ENCODE measurements at places on chromosomes 1 and 21. TPM values are rescaled to one million over a fixed set of nuclear protein-coding genes. Genes with fewer than 3 reads are reported as not detected.

MEX3A gene
- total RNA-seq, result 4.5 TPM

DNA sequence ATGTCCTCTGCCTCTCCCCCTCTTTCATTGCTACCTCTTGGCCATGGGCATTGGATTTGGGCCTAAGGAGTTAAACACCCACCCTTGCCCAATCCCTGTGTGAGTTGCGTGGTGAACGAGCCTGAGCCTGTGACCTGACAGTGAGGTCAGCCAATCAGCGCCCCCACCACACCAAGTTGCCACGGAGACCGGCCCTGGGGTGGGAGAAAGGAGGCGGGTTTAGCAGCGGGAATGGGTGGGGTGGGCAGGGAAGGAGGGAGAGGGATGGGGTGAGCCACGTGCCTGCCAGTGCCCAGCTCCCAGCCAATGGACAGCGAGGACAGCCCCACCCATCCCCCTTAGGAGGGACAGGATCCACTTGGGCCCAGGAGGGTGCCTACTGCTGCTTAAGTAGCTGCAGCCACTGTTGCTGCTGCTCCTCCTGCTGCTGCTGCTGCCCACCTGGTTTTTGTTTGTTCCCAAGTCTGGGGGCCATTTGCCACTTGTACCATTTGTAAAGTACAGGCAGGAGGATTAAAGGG, 9.5 kb downstream of the ZBTB7B start:
- peak; percentile 32 for DNase-seq

DNA sequence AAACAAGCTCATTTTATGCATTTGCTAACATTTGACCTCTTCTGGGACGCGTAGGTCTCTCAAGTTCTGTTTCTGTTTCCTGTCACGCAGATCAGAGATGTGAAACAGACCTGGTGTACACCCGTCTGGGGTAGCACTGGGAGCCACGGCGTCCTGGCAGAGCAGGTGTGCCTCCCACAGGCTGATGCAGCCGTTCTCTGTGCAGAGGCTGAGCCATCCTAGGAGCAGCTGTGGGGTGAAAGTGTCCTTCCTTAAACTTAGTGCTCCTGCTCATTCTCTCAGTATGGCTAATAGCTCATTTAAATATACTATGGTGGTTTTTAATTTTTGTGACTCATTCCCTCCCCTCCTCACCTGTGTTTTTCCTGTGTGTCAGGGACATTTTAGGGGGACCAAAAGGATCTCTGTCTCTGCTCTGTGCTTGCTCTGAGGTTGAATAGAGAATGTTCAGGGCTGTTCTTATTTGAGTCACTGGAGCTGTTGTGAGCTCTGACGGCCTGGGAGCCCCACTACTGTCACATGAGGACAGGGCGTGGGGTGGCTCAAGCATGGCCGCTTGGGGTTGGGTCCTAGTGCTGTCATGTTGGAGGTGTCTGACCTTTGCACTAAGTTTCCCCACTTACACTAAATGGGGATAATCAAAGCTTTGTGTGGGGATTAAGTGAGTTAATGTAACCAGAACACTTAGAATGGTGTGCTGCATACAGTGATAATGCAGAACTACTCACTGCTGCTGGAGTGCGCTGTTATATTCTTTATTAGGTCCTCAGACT, 43.0 kb downstream of the GALNT2 start:
- DNase-seq, result no peak

KCNA10 gene
- total RNA-seq, result not detected

SPRR2F gene
- total RNA-seq, result not detected

GRCh38 chr1:205827623-205828022, 14.6 kb upstream of the SLC41A1 start:
- DNase-seq, result no peak

CFH gene
- 57.0 TPM for total RNA-seq

- no peak for DNase-seq
Measured at GRCh38 chr1:234668577-234668955, 58.6 kb upstream of the IRF2BP2 start.

ERICH3 gene
- 0.29 TPM for total RNA-seq

COL6A2 gene
- total RNA-seq, result 53.6 TPM

DNA sequence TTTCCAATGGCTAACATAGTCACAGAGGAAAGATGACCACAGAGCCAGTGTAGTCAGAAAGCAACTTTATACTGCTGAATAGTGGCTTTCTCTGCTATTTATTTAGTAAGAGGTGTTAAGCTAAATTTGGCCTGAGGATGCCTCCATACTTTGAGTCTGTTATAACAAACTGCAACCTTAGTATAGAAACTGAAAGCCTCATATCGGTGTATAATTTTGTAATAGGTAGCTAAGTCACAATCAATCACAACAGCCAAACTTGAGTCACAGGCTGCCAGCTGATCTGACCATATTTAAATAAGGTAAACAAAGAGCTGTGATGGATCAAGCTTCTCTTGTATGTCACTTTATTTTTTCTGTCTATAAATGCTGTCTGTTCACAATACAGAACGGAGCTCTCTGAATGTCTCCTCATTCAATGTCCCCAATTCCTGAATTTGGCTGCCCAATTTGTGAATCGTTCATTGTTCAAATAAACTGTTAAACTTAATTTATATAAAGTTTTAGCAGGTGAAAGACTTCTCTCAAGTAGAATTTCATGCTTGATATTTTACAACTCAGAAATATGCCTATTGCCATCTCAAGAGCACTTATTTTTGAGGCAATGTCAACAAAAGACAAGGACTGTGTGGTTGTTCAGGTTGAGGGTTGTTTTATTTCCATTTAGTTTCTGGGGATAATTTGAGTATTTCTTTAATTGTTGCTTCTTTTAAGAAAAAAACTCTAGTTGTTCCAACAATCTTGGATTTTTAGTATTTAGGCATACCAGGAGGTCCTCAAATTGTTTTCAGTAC, 339.7 kb upstream of the B3GALT2 start:
- no peak for DNase-seq

S100A7 gene
- total RNA-seq, result not detected

- DNase-seq, result no peak
Measured at GRCh38 chr1:182598296-182598695, 5.9 kb downstream of the RGS16 start.

DNA sequence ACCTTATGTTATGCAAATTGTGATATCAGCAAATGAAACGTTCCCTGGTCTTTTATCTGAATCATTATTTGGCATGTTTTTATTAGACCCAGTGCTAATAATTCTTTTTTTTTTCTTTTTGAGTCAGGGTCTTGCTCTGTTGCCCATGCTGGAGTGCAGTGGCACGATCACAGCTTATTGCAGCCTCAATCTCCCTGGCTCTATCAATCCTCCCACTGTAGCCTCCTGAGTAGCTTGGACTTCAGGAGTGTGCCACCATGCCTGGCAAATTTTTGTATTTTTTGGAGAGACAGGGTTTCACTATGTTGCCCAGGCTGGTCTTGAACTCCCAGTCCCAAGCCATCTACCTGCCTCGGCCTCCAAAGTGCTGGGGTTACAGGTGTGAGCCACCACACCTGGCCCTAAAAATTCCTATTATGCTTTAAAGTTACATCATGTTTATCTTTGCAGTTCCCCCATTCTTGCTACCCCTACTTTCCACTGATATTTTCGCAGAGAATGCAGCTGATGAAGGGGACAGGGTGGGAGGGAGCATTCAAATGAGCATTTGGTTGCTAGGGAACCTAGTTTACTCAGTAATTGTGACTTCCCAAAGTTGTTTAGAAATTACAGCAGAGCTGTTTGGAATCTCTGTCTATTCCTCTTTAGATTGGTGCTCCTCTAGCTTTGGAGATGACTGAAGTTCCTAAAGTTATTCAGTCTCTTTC, 18.4 kb downstream of the C1orf21 start:
- DNase-seq, result no peak

- DNase-seq, result peak; percentile 95
Measured at GRCh38 chr1:211515090-211516023, 23.4 kb upstream of the RD3 start.

DNA sequence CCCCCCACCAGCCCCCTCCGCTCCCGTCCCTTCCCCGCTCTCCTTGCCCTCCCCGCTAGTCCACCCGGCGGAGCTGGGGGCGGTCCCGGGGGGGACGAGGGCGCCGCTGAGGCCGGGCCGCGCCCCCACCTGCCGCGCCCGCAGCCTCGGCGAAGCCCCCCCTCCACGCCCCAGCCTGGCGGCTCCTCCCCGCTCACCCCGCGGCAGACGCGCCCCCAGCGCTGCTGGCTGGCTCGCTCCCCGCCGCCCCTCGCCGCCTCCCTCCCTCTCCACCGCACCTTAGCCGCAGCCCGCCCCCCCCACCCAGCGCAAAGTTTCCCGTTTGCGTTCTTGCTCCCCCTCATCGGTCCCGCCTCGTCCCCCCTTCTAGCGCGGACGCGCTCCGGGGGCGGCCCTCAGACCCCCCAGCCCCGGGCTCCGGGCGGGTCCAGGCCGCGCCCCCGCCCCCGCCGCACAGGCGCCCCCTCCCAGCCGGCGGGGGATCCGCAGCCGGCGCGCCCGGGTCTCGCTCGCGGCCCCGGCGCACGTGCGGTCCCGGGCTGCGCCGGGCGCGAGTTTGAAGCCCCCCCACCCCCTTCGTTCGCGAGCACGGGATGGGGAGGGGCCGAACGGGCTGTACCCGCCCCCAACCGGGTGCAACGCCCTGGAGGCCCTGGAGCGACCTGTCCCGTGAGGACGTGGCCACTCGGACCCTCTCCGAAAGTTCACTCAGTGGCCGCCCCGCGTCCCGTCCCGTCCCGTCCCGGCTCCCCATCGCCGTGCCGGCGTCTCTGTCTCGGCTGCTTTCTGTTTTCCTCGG, 623 bp downstream of the PTPRF start:
- DNase-seq, result no peak

GPBP1L1 gene
- 142 TPM for total RNA-seq

RCSD1 gene
- not detected for total RNA-seq

GRCh38 chr1:159960721-159961381, 6.8 kb upstream of the SLAMF9 start:
- DNase-seq, result peak; percentile 60

DNA sequence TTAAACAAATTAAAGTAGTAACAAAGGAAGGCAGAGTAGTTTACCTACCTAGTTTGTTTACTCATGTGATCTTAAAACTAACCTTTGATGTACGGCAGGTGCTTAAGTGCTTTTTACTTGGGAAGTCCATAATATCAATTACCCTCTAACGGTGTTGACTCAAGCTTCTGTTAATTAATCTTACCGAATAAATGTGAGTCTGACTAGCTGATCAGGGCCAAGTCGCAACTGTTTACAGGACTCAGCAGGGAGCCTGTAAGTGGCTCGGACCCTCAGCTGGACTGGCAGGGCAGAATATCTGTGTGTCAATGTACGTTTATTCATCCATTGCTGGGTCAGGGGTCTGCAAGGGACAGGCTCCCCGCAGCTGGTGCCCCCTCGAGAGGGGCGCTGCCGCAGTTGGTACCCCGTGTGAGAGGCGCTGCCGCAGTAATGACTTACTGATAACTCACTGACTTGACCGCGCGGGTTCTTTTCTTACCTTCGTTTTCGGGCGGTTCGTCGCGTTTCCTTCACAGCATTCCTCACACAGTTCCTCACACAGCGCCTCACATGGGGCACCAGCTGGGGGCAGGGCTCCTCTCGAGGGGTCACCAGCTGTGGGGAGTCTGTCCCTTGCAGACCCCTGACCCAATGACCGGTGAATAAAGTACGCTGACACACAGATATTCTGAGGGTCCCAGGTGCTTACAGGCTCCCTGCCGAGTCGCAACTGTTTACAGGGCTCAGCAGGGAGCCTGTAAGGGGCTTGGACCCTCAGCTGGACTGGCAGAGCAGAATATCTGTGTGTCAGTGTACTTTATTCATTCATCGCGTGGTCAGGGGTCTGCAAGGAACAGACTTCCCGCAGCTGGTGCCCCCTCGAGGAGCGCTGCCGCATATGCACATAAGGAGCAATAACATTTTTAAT, 3.0 kb downstream of the FMO1 start:
- peak; percentile 31 for DNase-seq
